ENCODE measurements at places on chromosomes 2 and 18.

GRCh38 chr2:229223107-229223506, 48.0 kb downstream of the PID1 start:
- DNase-seq, result no peak

DNA sequence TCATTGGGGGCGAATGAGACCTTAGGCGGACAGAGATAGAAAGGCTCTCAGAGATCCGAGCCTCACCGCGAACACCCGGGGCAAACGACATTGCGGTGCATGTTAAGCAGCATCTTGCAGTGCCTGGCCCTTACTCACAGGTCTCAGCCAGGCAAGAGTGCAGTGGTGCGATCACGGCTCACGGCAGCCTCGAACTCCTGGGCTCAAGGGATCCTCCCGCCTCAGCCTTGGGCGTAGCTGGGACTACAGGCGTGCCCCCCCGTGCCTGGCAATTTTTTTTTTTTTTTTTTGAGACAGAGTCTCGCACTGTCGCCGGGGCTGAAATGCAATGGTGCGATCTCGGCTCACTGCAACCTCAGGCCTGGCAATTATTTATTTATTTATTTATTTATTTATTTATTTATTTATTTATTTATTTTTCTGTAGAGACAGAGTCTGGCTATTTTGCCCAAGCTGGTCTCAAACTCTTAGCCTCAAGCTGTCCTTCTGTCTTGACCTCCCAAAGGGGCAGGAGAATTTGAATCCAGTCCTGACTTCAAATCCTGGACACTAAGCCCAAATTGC, 1.3 kb downstream of the LAMA3 start:
- no peak for DNase-seq

GRCh38 chr2:118045286-118045685, 31.4 kb upstream of the CCDC93 start:
- DNase-seq, result no peak

DNA sequence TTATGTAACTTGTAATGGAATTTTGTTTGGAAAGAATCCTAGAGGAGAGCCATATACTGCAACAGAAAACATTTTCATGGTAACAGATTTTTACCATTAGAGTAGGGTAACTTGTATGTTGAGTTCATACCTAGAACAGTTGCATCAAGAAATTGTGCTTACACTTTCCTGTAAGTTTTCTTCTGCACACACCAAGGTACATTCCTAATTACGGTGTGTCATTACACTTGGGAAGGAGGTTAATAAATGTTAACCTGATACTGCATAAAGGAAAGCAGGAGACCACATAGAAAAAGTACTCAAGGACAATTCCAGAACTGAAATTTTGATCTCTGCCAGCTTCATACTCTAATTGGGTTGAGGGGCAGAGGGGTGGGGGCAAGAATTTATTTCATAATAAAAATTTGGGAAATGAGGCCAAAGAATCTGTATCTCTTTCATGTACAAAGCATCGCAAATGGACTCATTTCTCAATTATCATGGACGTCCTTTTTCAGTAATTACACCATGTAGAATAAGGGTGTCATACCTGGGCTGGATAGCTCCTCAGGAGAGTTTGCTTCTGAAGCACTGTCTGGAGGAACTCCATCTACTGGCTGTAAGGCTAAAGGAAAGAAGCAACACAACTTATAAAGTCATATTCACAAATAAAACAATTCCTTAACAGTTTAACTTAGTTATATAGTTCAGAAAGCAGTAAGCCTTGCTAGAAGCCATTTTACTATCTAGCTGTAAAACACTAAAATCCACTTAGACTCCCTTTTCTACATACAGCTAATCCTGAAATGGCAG, 82.8 kb upstream of the GRB14 start:
- no peak for DNase-seq

DNA sequence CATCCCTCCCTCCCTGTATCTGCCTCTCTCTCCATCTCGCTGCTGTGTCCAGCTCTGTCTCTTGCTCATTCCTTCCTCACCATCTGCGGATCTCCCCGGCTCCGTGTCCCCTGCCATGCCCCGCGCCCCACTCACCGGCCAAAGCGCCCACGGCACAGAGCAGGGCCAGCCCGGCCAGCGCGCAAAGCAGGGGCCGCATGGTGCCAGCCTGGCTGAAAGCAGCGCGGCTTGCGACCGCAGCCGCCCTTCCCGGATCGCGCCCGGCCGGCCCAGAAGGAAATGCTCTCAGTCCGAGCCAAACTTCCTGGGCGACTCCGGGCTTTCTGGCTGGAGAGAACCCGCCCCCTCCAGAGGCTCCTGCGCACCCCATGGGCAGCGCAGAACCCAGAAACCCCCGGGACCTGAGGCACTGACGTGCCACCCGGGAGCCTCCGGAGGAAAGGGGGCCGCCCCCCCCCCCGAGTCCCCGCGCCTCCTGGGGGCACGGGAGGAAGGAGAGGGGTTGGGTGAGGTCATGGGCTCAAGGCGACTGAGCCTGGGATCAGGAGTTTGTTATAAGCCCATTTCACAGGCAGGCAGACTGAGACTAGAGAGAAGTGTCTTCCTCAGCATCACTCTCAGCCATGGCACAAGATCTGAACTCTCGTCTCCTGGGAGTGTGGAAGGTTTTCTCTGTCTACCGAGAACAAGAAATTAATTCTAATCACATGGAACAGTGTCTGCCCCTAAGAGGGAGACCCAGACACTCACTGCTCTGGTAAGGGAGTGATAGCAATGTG, 45.2 kb upstream of the RAB6C start:
- peak; percentile 22 for DNase-seq

DNA sequence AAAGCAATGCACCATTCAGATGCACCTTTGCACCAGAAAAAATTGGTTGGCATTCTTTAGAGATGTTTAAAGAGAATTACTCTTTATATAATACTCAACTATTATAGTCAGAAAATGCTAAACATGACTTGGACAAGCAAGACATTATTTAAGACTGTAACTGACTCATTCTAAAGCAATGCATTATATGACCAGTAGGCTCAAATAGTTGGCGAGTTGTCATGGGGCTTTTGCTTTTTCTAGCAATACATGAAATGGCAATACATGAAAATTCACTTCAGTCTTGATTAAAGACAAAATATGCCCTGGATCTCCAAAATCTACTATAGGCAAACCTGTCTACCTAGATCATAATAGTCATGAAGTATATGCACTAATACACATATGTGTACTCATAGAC, 216.9 kb upstream of the VWC2L start:
- DNase-seq, result peak; percentile 78

DNA sequence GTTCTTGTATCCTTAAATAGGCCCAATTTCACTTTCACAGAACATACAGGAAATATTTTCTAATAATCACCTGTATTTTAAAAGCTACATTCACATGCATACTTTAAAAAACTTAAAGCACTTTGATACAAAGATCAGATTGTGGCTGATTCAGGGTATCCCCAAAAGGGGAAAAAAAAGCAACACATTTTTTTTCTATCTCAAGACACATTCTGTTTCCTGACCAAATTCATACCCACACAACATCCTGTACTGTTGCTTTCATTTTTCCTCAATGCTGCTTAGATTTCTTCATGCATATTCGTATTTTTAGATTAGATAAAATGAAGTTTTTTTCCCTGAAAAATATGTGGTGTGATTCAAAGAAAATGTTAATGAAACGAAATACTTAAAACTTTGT, 122.5 kb downstream of the TMEFF2 start:
- DNase-seq, result no peak

- DNase-seq, result no peak
Observed at GRCh38 chr18:64488698-64489097, 339.8 kb upstream of the LINC00305 start.

- DNase-seq, result no peak
Observed at GRCh38 chr2:46448641-46449040, 30.7 kb upstream of the TMEM247 start.
